ENCODE measurements at places on chromosomes 6 and 20.

DNA sequence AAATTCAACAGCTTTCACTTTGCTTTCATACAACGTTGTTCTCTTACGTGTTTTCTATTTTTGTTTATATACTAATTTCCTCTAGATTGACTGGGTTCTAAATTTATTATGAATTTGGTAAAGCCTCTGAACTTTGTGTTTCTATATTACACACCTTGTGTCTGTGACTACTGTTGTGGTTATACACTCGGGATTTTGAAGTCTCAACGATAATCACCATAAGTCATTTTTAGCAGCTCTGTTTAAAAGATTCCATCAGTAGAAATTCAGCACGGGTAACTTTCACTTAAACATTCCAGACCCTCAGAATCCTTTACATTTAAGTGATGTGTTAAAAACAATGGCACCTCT, 31.8 kb upstream of the HBS1L start:
- DNase-seq = no peak

- DNase-seq = no peak
Observed at GRCh38 chr6:8829796-8830195, 394.5 kb upstream of the SLC35B3 start.

DNA sequence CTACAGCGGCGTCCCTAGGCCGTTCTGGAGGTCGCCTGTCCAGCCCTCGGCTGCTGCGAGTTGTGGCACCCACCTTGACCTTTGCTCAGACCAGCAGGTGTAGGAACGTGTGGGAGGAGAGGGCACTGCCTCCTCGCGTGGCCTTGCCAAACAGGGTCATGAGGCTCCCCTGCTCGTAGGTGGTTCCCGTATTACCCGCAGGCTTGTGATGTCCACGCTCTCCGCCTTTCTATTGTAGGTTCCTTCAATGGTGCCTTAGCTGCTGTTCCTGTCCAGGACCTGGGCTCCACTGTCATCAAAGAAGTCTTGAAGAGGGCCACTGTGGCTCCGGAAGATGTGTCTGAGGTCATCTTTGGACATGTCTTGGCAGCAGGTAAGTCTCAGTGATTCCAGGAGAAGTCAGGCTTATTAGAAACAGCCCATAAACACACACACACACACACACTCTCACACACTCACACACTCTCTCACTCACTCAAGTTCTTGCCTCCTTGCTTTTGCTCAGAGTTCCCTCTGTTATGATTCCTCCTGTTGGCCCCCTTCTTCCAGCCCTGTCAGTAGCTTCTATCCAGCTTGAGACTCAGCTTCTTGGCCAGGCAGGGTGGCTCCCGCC, 942 bp downstream of the ACAT2 start:
- no peak for DNase-seq

DNA sequence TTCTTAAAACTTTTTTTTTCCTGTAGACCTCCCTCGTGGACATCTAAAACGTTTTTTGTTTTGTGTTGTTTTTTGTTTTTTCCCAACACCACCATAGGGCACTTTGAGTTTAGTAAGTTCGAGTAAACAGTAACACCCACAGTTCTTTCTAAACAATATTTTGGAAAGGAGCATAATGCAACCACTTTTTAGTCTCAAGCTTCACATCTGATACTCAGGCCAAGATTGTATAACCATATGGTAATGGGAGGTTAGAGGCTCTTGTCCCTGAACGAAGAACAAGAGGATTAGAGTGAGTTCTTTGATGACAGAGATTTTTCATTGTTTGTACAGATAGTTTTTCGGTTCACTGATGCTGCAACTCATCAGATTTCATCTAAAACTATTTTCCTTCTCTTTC, 144.6 kb downstream of the MTHFD1L start:
- DNase-seq = no peak

DNA sequence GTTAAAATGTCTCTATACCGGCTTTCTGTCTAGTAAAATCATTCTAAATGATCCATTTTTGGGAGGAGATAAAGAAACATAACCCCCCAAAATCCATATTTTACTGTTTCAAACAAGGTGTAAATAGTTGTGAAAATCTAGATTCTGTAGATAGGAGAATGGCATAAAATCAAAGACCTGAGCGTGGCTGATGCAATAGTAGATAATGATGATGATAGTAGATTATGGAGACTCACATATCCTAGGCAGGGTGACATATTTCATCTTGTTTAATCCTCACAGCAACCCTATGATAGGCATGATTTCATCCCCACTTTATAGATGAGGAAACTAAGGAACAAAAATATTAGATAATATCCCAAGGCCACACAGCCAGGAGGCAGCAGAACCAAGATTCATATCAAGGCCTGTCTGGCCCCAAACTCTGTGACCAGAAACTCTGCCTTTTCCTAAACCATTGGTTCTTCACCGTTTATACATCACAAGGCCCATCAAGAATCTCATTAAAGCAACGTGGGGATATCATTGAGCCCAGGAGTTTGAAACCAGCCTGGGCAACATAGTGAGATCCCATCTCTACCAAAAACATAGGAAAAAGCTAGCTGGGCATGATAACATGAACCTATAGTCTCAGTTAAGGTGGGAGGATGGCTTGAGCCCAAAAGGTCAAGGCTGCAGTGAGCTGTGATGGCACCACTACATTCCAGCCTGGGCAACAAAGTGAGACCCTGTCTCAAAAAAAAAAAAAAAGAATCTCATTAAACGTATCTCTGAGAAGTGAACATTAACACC, 55.6 kb downstream of the BPIFB1 start:
- DNase-seq = no peak

GRCh38 chr20:57391439-57392301, 474 bp downstream of the RBM38 start:
- peak; percentile 28 for DNase-seq

DNA sequence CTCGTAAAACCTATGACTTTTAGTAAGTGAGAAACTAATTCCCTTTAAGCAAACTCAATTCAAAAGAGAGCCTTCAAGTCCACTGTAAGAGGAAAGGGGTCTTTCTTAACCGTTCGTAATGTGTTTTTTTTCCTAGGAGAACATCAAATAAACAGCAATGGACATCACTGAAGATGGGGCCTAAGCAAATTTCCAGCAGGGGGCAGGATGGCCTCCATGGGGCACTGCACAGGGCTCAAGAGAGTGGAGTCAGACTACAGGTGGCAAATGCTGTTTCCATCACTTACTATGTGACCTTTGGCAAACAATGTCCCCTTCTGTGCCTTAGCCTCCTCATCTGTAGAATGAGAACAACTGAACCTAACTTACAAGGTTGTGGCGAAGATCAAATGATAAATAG, 88.7 kb downstream of the ARHGAP18 start:
- DNase-seq = no peak

DNA sequence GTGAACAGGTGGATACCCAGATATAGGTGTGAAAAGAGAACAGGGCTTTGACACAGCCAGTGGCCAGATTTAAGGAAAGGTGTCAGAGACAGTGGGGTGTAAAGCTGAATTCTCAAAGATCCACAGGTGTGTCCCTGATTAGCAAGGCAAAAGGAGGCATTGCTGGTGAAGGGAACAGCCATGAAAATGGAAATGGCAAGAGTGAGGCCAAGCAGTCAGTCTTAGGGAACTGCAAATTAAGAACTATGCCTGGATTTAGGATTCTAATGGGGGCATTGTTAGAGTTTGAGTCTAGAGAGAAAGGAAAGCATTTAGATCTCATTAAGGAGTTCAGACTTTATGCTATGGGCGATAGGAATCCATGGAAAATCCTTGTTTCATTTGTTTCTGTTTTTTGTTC, 789.2 kb downstream of the MAFB start:
- DNase-seq = no peak

DNA sequence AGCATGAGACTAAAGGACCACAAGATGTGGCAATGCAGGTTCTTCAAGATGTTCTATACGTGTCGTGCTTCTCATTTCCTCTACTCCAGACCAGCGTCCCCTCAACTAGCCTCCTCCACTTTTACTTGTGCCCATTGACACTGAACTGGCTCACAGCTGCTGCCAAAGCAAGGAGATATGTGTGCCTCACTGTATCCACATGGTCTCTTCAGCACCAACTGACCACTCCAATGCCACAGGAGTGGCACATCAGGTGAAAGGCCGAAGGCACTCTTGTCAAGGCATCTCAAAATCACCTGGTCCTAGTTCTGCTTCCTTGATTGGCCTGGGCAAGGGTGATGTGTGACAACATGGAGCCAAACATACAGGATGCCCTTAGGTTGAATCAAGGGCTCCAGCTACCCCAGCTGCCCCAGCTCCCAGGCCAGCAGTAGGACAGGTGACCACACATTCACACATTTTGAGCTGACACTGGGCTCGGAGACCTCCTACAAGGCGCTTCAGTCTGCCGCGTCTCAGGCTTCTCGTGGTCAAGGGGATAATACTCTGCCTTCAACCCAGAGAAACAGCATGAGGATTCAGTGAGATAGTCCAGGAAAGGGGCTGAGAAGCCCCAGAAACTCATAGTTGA, 205.2 kb upstream of the CDH4 start:
- no peak for DNase-seq

- no peak for DNase-seq
Observed at GRCh38 chr6:7446619-7447325, 57.2 kb downstream of the RIOK1 start.

GRCh38 chr20:63176034-63176426, 39.9 kb downstream of the YTHDF1 start:
- DNase-seq = no peak

DNA sequence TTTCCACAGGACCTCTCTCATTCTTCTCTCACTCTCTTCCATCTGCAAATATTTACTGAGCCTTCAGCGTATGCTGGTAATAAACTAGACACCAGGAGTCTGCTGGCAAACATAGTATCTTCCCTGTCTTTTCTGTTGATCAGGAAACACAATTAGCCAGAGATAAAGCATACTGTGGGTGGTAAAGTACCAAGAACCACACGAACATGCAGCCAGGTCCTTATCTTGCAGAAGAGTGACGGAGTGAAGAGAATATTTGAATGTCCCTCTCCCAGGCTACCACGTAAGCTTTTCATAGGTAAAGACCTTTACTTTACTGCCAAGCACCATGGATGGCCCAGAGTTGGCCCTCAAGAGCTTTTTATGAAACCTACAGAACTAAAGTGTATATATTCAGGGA, 13.3 kb downstream of the FHL5 start:
- no peak for DNase-seq
